Stimulated activated CD8-positive, alpha-beta memory T cell treated with anti-CD3 and anti-CD28 coated beads, Interleukin-2, amount 100 ng/mL, for 1 hour (primary cell): ENCODE measurements at places on chromosomes 2 and 18.

DNA sequence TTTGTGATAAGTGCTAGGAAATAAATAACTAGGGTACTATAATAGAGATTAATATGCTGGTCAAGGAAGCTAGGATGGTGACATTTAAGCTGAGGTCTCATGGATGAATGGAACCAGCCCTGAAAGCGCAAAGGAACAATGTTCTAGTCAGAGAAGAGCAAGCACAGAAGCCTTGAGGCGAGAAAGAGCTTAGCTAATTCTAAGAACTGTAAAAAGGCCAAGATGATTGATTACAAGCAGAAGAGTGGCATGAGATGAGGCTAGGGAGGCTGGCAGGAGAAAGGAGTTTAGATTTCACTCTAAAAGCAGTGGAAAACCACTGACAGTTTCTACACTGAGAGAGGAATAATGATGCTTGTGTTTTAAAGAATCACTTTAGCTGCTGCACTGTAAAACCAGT is 3.4 kb upstream of the YIPF4 start:
- DNase-seq, result no peak

DNA sequence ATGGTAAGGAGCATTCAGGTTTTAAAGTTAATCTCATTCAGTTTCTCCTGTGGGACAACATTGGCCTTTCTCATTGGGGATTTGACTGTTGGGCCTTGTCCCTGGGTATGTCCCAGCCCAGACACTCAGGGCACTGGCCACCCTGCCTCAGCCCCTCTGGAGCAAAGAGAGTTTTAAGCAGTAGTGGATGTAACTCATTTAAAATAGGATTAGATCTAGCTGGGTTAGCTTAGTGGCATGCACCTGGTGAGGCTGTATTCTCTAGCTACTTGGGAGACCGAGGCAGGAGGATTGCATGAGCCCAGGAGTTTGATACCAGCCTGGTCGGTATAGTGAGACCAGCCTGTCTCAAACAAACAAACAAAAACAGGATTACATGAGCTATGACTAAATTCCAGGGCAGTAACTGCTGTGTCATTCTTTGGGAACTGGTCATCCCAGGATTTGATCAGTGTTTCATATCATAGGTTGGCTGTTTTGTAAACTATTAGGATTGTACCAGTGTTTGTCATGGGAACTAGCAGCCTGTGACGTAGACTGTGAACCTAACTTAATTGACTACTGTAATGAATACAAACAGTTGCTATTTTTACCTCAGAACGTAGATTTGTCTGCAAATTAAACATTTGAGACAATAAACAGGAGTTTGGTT is 12.5 kb downstream of the INPP4A start:
- no peak for DNase-seq

DNA sequence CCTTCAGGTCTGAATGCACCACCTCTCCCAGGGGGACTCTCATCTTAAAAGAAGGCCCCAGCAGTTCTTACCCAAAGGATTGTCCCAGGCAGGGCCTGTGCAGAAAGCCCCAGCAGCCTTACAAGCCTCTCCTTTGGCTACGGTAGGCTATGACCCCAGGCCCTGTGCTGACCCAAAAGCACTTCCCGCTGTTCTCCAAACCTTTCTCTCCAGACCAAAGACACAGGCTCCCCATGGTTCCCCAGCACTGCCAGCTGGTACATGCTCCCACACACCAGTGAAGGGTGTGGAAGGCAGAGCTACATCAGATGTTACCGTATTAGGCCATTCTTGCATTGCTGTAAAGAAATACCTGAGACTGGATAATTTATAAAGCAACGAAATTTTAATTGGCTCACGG is 35.4 kb downstream of the LBH start:
- DNase-seq, result no peak

- DNase-seq, result no peak
These were observed 113.6 kb downstream of the KCNE4 start for GRCh38 chr2:223165423-223166214.

- no peak for DNase-seq
These were observed 100.1 kb upstream of the ITGB6 start for GRCh38 chr2:160300203-160300602.

DNA sequence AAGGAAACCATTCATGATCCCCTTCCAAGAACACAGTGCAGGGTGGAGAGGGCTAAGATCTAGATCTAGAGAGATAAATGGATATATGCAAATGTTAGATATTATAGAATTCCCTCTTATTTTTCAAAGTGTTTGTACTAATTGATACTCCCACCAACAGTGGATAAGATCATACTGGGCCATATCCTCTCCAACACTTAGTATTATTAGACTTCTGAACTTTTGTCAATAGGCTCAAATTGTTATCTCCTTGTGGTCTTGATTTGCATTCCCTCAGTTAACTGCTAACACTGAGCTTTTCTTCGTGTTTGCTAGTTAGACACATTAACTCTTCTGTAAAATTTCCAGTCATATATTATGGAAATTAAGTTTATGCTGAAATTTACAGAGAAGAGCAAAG is 56.5 kb upstream of the GRB14 start:
- no peak for DNase-seq

DNA sequence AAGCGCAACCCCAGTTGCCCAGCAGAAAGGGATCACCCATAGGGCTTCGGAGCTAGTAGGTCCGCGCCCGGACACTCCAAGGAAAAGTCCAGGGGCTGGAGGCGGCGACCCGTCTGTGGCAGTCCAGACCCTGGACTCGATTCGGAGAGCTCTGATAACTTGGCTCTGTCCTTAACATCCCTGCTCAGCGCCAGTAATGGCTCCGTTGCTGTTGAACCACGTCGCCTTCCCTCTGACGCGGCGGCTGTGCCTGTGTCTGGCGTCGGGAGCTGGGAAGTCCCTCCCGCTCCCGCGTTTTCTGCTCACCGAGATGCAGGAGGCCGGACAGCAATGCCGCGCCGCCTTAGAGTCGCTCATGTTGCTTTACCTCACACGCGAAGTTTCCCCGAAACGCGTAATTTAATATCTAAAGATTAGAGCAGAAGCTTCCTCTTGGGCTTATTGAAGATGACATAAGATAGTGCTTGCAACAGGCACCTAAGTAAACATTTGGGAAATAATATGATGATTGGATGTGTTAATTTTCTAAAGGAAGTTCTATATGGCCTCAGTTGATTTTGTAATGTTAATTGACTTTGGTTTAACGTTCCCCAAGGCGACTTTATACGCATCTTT is 1.3 kb upstream of the ZBTB14 start:
- DNase-seq, result peak; percentile 22

- no peak for DNase-seq
These were observed 19.5 kb downstream of the MYO1B start for GRCh38 chr2:191264647-191265081.

GRCh38 chr18:80112624-80113248 is 3.7 kb downstream of the ADNP2 start:
- no peak for DNase-seq

DNA sequence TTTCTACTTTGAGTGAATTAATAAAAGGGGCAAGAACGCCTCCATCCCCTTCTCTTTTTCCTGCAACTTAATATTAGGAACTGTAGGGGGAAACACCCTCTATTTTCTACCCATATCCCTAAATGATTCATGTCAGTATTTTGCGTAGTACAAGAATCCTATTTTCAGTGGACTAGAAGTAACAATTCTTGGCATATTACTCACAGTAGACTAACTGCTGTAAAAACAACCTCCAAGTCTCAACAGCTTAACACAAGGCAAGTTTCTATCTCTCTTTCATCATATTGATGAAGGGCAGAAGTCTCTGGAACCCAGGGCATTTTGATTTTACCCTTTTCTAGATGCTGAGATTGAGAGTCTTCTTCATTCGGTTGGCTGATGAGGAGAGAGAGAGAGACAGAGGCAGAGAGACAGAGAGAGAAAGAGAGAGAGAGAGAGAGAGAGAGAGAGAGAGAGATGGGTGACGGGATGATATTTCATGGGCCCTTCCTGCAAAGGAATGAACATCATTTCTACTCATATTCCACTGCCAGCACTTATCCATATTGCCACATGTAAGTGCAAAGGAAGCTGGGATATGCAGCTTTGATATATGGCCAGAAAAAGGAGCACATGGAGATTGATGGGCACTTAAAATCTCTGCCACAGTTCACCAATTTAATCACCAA is 481.6 kb downstream of the LPIN1 start:
- no peak for DNase-seq

GRCh38 chr2:62099050-62099449 is 96.9 kb upstream of the B3GNT2 start:
- no peak for DNase-seq

DNA sequence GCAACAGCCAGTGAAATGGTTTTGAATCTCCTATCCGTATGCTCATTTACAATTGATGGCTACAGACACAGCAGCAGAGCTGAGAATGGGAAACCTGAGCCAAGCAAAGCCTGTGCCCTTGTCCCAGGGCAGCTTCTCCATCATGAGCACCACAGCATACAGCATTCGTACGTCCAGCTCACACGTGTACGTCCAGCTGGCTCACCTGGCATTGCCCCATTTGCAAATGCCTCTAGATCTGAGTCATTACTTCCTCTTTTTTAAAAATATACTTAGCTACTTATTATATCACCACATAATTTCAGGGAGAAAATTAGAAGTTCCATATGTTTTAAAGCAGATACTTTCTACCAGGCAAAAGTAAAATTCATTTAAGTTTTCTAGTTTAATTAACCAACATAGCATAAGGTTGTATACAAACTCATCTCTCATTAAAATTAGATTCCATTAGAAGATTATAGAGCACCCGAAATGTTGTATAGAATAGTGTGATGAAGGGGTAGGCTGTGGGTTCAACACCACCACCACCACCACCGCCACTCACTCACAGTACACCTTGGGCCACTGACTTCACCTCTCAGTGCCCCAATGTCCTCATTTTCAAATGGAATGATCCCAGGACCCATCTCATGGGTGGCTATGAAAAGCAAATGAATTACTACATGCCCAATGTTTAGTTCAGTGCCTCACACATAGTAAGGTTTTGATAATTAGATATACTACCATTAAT is 31.4 kb upstream of the TMEM177 start:
- DNase-seq, result no peak

DNA sequence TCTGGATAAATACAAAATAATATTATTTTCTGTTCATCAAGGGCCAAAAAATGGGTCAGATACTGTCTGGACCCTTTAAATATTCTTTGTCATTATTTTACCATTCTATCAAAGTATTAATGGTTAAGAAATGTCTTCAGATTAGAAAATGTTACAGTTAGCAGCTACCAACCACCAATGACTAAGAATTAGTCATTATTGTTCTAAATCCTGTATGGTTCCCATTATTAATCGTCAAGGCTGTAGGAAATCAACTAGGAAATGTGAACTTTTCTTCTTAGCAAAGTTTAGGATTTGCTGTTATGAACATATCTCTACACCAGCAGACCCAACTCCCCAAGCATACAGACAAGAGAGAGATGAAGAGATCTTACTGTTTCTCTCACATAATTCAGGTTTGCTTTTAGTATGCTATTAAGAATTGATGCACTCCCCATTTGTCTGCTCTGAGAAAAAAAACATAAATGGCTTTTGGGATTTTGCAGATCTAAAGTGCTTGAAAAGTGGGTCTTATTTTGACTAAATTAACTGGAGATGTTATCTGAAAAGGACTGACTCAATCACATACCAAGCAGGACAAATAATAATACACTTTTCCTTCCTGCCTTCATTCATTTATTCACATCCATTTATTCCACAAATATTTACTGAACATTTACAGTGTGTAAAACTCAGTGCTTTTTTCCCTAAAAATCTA is 147.7 kb downstream of the PPP1R1C start:
- DNase-seq, result no peak

DNA sequence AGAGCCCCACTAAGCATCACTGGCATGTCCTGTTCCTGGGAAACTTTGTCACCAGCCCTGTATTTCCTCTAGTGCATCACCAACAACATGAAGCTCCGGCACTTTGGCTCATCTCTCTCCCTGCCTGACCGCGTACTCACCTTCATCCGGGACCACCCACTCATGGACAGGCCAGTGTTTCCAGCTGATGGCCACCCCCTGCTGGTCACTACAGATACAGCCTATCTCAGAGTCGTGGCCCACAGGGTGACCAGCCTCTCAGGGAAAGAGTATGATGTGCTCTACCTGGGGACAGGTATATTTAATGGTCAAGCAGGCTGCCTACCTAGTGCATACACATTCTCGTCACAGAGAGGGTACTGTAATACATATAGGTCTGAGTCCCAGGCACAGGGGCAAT is 21.0 kb downstream of the SEMA4F start:
- DNase-seq, result no peak

GRCh38 chr2:215748446-215748845 is 264.9 kb downstream of the MREG start:
- no peak for DNase-seq

DNA sequence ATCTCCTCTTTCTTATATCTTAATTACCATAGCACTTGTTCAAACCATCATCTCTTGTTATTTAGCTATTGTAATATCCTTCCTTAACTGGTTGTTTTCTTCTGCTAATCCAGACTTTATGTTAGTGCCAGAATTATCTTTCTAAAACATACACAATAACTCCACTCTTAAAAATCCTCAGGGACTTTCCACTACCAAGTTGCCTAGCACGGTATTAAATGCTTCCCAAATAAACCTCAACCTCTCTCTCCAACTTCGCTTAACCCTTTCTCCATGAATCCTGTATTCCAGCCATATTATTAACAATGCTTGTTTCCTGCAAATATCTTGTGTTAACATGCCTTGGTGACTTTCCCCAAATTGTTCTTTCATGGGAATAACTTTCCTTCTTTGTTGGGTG is 84.5 kb downstream of the FAM228A start:
- no peak for DNase-seq

- no peak for DNase-seq
These were observed 634.0 kb downstream of the LRP1B start for GRCh38 chr2:141496810-141497209.

DNA sequence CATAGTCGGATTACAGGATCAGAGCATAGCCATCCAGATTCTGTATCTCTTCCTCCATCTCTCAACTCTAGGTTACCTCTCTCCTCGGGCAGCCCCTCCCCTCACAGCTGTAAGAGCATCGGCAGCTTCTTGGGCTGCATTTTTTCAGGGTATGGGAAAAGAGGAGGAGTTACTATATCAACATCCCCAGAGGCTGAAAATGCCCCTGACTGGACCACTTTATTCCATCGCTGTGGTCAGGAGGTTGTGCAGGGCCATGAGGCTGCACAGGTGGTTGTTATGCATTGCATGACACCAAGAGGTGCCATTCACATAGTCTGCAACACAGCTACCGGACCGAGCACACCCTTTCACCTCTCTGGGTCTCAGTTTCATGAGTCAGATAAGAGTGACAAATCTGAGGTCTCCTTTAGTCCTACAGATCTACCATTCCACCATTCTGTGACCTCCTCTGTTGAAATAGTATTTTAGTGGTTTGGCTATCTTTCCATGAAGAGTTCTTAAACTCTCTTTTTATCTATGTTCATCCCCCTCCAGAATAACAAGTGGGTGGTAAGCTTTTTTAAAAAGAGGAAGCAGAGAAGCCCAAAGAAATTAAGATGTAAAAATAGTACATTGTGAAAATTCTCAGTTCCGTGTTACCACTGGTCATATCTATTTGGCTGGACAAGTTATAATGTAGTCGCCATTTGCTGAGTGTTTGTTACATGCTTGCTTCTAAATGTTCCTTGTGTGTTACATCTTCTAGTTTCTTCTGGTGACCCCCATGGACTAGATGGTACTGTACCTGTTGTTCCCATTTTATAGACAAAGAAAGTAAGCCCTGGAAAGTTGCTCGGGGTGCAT is 56.6 kb upstream of the SLC1A4 start:
- DNase-seq, result no peak
